HCT116 (cell line): ENCODE measurements at places on chromosomes 3 and 15. TPM values are rescaled to one million over a fixed set of nuclear protein-coding genes. Genes with fewer than 3 reads are reported as not detected.

DNA sequence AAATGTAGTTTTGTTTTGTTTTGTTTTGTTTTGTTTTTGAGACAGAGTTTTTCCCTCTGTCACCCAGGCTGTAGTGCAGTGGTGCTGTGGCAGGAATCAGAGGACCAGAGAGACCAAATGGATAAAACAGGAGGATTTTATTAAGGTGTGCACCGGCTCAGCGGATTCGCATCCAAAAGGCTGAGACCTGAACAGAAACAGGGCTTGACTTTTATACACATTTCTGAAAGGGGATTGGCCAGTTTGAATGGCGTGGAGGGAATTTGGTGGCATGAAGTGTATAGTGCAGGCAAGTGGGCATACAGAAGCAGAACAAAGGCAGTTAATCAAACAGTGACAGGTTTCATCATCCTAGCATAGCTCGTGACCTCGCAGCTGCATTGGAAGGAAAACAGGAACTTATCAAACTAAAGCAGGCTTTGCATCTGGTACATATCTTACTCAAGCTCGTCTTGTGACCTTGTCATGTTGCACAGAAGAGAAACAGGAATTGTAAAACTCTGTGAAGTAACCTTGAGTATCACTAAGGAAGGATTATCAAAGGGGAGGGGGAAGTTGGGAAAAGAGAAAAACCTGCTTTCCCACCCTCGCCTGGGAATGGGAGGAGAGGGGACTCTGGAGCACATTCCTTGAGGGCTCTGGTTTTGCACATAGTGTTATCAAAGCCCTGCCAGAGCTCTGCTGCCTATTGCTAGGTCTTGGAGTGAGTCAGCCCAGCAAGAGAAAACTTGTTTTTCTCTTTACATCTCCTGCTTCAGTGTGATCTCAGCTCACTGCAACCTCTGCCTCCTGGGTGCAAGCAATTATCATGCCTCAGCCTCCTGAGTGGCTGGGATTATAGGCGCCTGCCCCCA, 38.5 kb downstream of the C3orf62 start:
- no peak for DNase-seq

DNA sequence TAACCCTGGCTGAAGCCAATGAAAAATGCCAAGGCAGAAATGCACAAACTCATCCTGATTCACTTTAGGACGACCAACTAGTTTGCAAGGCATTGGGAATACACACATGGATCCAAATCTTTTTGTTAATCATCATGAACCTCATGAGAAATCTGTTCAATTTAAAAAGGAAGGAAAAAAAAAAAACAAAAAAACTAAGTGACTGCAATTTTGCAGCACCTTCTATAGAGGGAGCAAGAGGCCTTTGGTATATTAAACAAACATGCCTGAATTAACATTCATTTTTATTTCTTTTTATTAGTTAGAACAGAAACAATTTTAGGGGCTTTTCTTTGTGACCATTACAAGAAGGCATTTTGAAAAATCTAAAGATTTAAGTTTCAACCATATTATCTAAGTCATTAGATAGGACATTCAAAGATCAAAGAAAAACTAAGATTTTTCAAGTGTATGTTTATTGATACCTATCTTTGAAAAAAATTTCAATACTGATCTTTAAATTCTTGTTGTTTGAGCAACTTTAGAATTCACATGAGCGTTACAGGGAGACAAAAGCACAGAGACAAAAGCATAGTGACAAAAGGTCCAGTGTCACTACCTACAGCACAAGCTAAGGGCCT, 182.4 kb downstream of the CBLB start:
- DNase-seq: peak; percentile 0

GOLGA6D gene
- 0.12 TPM for total RNA-seq

SNX4 gene
- total RNA-seq: 21.1 TPM

KNG1 gene
- total RNA-seq: 0.25 TPM

- no peak for DNase-seq
Observed at GRCh38 chr3:87478716-87479115, 202.3 kb upstream of the POU1F1 start.

GRCh38 chr3:160577556-160578195, 12.3 kb upstream of the KPNA4 start:
- peak; percentile 23 for DNase-seq

GRCh38 chr3:183491109-183491922, 62.9 kb upstream of the MCF2L2 start:
- DNase-seq: no peak

DNA sequence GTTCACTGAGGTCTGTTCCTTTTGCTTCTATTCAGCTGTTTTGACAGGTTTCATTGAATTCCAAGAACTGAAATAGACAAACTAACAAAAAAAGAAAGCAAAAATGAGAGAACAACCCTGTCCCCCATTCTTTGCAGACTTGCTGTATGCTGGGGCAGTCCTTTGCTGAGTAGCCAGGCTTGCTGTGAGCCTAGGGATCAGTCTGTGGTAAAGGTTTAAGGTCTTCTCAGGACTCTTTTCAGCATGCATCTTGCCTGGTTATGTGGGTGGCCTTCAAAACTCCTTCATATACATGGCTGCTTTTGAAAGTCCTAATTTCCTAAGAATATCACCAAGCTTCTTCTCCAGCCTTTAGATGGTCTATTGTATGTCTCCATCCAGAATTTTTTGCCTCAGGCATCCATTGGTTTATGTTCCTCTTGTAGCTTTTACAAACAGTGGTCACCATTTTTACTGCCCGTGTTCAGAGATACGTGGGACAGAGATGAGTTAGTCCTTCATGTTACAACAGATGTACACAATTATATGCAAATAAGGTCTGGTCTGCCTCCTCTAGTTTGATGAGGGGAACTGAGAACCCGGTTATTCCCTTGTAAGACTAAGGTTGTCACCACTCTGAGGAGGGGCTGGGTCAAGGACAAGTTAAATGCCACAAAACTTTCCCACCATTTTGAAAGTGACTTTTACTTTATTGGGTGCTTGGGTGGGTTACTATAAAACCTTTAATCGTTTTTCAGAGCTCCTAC, 41.4 kb downstream of the SACM1L start:
- no peak for DNase-seq

TOP2B gene
- total RNA-seq: 101 TPM

GRCh38 chr15:58497046-58497785, 65.4 kb downstream of the LIPC start:
- no peak for DNase-seq

- no peak for DNase-seq
Observed at GRCh38 chr3:59277816-59278215, 228.0 kb upstream of the CFAP20DC start.

SH3GL3 gene
- 1.3 TPM for total RNA-seq

- no peak for DNase-seq
Observed at GRCh38 chr3:138461246-138461645, 26.8 kb downstream of the ESYT3 start.

DNA sequence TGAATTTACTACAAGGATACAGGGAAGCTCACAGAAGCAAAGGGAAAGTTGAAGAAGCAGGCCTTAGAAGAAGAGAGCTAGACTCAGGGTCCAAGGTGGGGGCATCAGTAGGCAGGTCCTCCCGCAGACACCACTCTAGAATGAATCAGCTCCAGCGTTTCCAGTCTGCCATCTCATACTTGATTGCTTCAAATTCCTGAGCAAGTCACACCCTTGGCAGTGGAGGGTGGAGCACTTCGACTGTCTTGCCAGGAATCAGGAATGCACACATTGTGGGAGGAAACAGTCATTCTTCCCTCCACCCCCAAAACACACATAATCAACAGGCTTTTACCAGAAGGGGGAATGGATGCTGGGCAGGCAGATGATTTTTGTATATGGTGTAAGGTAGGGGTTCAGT, 78.5 kb downstream of the CHCHD6 start:
- peak; percentile 78 for DNase-seq

GRCh38 chr3:192687488-192688152, 39.7 kb downstream of the FGF12 start:
- no peak for DNase-seq

NIPA2 gene
- total RNA-seq: 54.4 TPM

- DNase-seq: no peak
Observed at GRCh38 chr15:76204916-76205460, 106.3 kb downstream of the ETFA start.

FGD5 gene
- total RNA-seq: 0.22 TPM

DNA sequence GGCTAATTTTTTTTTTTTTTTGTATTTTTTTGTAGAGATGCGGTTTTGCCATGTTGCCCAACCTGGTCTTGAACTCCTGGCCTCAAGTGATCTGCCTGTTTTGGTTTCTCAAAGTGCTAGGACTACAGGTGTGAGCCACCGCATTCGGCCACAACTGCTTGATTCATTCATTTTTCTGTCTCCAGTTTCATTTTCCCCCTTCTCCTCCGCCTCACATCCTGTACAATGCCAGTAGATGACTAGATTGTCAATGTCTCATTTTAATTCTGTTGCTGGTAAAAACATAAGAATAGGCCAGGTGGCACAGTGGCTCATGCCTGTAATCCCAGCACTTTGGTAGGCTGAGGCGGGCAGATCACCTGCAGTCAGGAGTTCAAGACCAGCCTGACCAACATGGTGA, 12.0 kb upstream of the ZNF592 start:
- DNase-seq: no peak

DNA sequence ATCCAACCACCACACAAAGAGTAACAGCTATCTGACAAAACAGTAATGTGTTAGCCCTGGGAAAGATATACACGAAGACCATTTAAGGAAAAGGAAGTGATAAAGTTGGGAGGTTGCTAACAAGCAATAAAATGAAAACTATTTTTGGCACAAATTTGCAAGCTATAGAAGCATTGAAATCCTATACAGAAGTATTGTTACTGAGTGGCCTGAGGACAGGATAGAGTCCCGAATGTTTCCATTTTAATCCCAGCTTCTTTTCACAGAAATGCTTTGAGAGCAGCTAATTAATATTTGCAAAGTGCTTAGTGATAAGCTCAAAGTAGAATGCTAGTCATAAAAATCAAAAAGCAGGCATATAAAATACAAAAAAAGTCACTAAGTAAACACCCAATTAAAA, 51.5 kb downstream of the RAD18 start:
- no peak for DNase-seq

DNA sequence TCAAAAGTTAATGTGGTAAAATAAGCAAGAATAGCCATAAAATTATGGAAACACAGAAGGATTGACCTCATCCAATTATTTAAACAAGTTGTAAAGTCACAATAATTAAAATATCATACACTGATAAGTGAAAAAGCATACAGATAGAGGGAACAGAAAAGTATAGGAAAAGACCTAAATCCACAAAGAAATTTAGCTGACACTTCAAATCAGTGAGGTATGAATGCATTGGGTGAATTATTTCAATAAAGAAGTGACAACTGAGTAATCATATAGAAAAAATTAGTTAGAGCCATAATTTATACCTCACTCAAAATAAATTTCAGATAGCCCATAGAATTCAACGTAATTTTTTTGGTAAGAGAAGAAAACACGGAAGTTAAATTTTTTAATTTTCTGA, 25.1 kb downstream of the TFDP2 start:
- no peak for DNase-seq

DNA sequence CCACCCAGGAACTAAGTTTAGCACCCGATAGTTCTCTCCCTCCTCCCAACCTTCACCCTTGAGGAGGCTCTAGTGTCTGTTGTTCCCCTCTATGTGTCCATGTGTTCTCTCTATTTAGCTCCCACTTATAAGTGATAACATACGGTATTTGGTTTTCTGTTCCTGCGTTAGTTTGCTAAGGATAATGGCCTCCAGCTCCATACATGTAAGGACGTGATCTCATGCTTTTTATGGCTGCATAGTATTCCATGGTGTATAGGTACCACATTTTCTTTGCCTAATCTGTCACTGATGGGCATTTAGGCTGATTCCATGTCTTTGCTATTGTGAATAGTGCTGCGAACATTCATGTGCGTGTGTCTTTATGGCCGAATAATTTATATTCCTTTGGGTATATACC, 66.9 kb upstream of the TRA2B start:
- no peak for DNase-seq

PLD1 gene
- 8.4 TPM for total RNA-seq

XXYLT1 gene
- 10.9 TPM for total RNA-seq

DNA sequence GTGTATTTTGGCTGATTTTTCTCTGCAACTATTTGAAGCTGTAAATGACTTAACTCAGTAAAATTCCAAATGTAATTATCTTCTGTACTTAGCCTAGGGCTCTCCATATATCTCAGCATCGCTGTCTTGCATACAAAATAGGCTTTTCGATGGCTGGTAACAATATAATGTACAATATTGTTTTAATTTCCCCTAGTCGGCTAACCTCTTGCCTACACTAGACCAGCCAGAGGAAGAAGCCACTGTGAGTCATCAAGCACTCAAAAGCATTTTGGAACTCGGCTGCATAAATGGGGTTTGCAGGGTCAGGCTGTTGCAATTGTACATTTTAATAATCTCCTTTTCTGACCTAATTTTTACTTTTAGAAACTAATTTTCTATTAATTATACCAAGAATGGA, 583.8 kb downstream of the FOXP1 start:
- DNase-seq: no peak

TMPRSS7 gene
- total RNA-seq: not detected

DNA sequence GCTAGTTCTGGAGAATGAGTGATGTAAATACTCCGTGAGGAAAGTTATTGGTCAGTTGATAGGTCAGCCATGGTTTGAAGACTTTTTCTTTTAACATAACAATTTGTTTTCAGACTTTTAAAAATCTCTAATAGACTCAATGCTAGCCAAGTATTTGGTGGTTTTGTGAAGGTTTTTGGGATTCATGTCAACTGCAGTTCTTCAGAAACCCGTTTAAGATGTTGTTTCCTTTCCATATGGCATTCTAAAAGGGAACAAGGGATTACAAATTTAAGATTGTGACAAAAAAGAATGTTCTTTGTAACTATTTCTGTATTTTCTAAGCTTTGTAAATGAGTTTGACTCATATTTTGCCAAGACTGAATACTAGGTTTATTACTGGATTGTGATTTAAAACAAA, 281.7 kb upstream of the COL8A1 start:
- DNase-seq: no peak

- DNase-seq: no peak
Observed at GRCh38 chr3:111412656-111413055, 129.3 kb upstream of the CD96 start.

- DNase-seq: no peak
Observed at GRCh38 chr3:122975163-122975923, 52.2 kb downstream of the SEMA5B start.

DNA sequence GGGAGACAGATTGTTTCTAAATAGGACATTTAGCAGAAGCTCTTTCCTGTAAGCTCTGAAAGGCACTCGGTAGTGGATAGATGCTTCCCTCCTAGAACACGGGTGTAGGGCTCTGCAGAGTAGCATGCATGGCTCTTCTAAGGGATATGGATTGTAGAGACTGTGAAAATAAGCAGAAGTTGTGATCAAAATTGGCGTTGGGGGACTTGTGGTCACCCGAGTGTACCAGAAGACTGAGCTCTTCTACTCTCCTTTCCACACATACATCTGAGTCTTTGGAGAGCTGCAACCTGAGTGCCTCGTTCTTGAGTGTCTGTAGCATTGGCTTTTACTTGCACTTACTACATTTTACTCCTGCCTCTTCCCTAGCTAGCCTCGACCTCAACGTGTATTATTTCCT, 197.7 kb downstream of the LPP start:
- no peak for DNase-seq

GRCh38 chr15:31275331-31276262, 51.0 kb upstream of the KLF13 start:
- DNase-seq: no peak

GRCh38 chr3:10238345-10239183, 9.7 kb upstream of the TATDN2 start:
- DNase-seq: no peak

- no peak for DNase-seq
Observed at GRCh38 chr15:97522347-97522746, 438.2 kb upstream of the ARRDC4 start.

GRCh38 chr3:163468531-163469335, 1609.6 kb downstream of the SI start:
- no peak for DNase-seq

DPPA2 gene
- not detected for total RNA-seq
